ENCODE measurements at places on chromosomes 12 and 14. TPM values are rescaled to one million over a fixed set of nuclear protein-coding genes. Genes with fewer than 3 reads are reported as not detected.
A peak's percentile ranks its signal among the peaks of the same experiment; 100 is the strongest.

ATG2B gene
- total RNA-seq: 51.4 TPM

DNA sequence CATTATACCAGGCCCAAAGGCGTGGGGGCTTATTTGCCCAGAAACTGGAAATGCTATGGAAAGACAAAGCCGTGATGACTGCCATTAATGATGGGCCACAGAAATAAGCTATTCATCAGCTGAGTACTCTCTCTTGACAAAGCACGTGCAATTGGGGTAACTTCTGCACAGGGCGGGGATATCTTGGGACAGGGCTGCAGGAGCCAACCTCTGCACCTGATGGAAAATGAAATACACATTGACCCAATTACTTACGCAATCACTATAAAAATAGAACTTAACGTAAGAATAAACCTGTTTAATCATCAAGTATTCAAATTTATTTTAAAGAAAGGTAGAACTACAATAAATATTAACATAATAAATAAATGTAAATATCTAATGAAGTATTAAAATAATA, 180.1 kb upstream of the NTF3 start:
- no peak for DNase-seq

VRTN gene
- not detected for total RNA-seq

- DNase-seq: no peak
Measured at GRCh38 chr12:88993651-88994050, 358.6 kb downstream of the DUSP6 start.

- peak; percentile 58 for DNase-seq
Measured at GRCh38 chr14:69005432-69006148, 26.5 kb upstream of the ACTN1 start.

GRCh38 chr12:55658635-55659391, 22.1 kb downstream of the OR10P1 start:
- no peak for DNase-seq

ACOT4 gene
- total RNA-seq: 5.9 TPM

DNA sequence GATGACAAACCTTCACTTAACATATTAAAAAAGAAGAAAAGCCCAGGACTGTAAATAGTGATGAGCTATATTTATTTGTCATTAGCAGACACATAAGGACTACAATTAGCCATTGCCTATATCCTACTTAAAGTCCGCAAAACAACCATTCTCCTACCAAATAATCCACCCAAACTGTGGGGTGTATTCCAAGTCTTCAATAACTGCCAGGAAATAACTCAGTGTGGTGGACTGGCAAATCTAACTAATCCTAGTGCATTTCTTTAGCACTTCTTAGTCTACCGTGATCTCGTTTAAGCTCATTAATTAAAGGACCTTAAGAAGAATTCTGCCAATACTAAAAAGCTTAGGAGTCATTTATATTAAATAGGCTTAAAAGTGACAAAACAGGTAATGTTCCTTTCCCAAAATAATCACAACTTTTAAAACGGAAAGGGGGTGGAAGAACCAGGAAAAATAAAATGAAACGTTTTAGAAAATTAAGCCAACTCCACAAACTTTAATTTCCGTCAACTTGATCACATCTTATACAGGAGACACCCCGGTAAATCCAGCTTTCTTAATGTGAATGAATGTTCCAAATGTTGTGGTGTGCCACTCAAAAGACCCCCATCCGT, 1.8 kb downstream of the NOVA1 start:
- DNase-seq: no peak

PPP1R1A gene
- total RNA-seq: 316 TPM
